ENCODE measurements at places on chromosomes 1 and 21. TPM values are rescaled to one million over a fixed set of nuclear protein-coding genes. Genes with fewer than 3 reads are reported as not detected.

GRCh38 chr1:211492511-211493132, 660 bp upstream of the RD3 start:
- DNase-seq = no peak

The ELF3 gene
- total RNA-seq = 1.0 TPM

DNA sequence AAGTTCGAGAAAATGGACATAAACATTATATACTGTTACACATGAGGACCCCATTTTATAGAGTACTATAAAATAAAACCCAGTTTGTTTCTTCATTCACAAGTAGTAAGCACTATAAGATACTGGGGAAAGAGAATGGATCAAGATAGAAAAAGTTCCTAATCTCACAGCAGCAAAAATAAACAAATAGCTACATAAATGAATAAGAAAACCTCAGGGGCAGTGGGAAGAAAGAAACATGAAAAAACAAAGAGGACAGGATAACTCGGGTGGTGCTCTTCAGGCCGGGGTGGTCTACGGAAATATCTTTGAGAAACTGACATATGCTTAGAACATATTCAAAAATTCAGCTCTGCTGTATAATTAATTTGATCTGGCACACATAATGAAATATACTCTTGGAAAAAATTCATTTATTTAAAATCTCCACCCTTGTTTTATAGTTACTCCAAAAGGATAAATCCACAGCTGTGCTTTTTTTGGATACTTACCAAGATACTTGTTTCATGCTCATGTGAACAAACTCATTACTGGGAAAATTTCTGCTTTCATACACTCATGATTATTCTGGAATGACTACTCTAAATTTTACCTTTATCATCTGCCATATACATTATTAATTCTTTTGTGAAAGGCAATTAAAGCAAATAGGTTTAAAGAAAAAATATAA, 20.0 kb downstream of the CEP170 start:
- DNase-seq = no peak

DNA sequence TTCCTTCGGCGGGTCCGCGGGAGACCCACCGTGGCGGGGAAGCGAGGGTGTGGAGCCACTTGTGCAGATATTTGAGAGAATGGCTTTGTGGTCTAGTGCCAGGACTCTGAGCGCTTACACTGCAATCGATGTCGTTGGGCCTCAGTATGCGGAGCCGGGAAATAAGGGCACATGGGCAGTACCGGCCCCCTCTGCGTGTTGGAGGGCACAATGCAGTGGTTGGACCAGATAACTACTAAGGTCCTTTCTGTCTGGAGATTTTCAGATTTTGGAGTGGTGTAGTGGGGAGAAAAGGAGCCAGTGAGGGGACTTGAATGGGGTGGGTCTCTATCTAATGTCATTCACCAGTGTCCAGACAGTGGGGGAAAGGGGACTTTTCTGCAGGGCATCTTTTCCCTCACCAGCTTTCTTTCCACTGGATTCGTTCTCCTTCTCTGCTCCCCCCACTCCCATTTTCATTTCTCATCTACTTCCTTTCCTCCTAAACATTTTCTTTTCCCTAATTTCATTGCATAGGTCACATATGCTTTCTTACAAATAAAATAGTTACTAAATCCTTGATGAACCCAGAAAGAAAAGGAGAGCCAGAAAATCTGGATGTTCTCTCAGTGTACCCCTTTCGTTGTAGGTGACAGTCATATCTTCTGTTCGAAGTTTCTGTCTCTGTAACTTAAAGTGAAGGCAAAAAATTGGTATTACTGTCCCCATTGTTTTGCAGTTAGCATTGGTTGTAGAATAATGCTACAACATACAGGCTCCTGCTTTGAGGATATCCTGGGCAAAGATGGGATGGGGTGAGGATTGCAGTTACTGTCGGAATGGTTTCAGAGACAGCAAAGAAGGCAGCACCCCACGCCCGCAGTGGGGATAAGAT, 1.4 kb downstream of the ATF3 start:
- DNase-seq = no peak

GRCh38 chr1:43286115-43286514, 734 bp upstream of the C1orf210 start:
- DNase-seq = no peak

GRCh38 chr1:87778896-87779295, 450.2 kb downstream of the LMO4 start:
- DNase-seq = no peak

- DNase-seq = no peak
Observed at GRCh38 chr1:236058141-236058934, 6.6 kb downstream of the NID1 start.
